ENCODE measurements at places on chromosomes 11 and 22. TPM values are rescaled to one million over a fixed set of nuclear protein-coding genes. Genes with fewer than 3 reads are reported as not detected.

- peak; percentile 63 for DNase-seq
These were observed 67.7 kb downstream of the TBC1D22A start for GRCh38 chr22:46829941-46830715.

- no peak for DNase-seq
These were observed 11.5 kb upstream of the ANO1 start for GRCh38 chr11:70066628-70067027.

DNA sequence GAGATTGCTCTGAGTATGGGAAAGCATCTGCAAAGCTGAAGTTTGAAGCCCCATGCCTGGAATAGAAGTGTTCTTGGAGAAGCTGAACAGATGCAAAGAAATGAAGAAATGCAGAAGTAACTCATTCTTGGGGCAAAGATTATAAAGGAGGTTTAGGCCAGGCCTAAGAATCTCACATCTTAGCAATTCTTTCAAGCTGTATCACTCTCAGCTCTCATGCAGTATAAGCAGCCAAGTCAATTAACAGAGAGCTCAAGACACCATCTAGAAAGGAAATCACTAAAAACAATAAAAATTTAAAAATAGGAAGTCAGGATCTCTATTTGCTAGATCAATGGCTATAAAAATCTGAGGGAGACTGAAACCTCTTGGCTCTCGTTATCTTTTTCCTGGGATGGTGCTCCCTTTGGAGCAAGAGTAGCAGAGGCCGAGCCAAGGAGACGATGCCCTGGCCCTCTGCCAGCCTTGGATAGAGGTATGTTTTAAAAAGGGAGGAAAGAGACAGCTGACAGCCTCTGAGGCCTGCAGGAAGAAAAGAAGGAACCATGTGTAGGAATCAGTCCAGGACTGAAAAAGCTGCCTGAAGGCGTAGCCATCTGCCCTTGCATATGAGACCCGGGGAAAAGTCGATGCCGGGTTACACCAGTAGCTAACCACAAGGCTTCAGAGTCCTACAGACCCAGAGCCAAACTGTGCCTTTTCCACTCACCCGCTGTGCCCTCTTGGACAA lies 229.8 kb downstream of the BLID start:
- peak; percentile 46 for DNase-seq

DNA sequence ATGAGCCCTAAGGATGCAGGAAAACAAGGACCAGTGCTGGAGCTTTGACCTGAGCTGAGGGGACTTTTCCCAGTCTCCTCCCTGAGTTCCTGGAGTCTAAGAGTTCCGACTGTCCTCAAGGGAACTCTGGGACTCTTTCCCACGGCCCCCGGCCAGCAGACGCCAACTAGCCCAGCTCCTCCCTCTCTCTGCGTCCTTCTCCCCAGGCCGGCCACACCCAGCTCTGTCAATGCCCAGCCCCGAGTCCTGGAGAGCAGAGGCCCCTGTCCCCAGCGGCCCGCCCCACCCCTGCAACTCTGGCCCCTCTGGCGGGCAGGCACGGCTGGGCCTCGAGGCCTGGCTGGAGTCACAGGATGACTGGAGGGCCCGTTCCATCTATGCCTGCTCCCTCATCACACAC lies 29.8 kb downstream of the NECTIN1 start:
- DNase-seq, result peak; percentile 92

GRCh38 chr11:81987829-81988472 lies 745.7 kb downstream of the FAM181B start:
- peak; percentile 55 for DNase-seq

GRCh38 chr11:79258576-79258975 lies 182.3 kb downstream of the TENM4 start:
- DNase-seq, result no peak

NPAS4 gene
- 0.09 TPM for total RNA-seq

- no peak for DNase-seq
These were observed 454.3 kb upstream of the KIRREL3 start for GRCh38 chr11:127454856-127455255.

LRRC56 gene
- total RNA-seq, result 0.36 TPM

RTN4RL2 gene
- 0.81 TPM for total RNA-seq

DNA sequence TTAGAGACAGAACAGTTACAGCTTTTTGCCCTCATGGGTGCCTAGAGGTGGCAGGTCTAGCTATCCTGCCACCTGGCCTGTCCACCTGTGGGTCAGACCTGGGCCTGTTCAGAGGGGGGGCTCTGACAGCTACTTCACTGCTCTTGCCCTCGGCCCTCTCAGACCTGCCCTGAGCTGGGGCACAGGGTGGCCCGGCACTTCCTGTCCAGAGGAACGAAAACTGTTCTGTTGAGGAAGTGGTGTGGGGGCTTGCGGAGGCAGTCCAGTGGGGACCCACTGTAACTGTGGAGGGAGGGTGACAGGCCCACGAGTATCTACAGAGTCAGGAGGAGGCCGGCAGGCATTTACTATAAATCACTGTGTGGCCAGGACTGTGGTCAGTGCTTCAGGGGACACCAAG lies 16.2 kb downstream of the TESMIN start:
- DNase-seq, result no peak

DNA sequence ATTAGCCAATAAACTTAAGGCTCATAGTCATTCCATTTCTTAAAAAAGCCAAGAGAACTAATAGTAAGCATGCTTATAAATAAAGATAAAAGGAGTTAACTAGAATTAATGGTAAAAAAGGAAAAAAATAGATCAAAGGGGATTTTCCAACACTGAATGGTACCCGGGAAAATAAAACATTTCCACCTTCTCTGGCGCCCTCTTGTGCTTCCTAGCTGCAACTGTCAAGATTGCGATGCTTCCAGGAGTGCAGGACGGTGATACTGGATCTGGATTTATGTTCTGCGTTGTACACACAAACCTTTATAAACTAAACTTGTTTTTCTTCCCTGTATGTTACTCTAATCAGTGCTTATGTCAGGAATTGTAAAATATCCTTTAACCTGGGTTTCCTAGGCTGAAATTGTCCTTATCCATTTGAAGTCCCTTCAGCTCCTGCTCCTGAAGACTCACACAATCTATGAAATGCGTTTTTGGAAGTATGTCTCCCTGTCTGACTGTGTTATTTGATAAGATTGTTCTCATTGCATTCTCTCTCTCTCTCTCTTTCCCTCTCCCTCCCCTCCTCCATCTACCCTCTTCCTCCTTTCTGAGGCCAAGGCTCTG lies 9.6 kb upstream of the HTATIP2 start:
- no peak for DNase-seq

SEPTIN3 gene
- 0.17 TPM for total RNA-seq

GRCh38 chr22:46806794-46807193 lies 44.3 kb downstream of the TBC1D22A start:
- no peak for DNase-seq

GRCh38 chr11:111555255-111555654 lies 14.7 kb downstream of the LAYN start:
- DNase-seq, result no peak

DNA sequence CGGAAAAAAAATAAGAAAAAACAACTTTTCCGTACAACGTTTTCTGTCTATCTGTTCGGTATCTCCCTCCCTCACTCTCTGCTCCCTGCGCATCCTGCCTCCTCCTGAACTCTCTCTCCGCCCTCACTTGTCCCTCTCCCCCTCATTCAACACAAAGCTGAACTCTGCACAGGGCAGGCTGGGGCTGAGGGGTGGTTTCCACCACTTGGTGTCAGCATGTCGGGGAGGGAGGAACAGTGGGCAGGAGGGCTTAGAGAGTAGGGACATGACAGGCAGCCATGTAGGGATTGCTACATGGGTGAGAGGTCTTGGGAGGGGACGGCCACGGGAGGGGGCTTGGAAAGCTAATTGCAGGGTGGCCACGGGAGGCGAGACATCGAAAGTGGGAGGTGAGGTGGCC lies 17.6 kb downstream of the SLC22A12 start:
- no peak for DNase-seq

INS gene
- total RNA-seq, result not detected

DNA sequence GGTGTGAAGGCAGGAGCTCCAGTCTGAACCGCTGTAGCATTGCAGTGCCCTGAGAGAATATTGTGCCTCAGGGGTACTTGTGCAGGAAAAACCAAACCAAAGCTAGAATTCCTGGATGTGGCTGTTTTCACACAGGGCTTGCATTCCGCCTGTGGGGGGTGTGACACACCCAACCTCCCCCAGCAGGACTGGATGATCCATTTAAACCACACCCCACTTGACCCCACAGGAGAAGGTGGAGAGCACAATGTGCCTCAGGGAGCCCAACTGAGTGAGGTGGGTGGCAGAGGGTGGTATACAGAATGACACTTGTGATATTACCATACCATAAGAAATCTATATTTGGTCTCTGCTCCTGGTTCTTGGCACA lies 66.9 kb upstream of the SLC22A12 start:
- no peak for DNase-seq

KCNJ4 gene
- 15.7 TPM for total RNA-seq

GRCh38 chr22:27258616-27259172 lies 542.9 kb downstream of the MN1 start:
- DNase-seq, result no peak

MUC15 gene
- not detected for total RNA-seq

SCGB1A1 gene
- total RNA-seq, result not detected

DNA sequence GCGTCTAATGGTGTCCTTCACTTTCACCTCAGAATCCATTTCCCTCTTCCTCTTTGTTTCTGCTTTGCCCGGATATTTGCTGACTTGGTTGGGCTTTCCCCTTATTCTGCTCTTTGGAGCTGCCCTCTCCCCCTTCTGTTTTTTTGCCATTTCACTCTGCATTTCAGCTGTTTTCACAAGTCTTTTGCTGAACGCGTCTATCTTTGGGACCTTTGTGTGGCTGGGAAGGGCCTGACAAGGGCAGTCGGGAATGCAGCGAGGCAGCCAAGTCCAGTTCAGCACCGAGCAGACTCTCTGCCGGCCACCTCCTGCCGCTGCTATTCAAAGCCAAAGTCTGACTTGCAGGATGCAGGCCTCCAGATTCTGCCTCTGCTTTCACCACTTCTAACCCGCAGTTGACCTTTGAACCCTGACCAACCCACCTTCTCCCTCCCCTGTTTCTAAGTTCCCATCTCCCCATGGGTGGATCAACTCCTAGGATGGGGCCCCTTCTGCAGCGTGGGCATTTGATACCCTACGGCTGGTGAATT lies 38.2 kb downstream of the FEZ1 start:
- DNase-seq, result peak; percentile 93

- DNase-seq, result peak; percentile 57
These were observed 25.0 kb upstream of the MYRF start for GRCh38 chr11:61727401-61727811.

GRCh38 chr22:50148991-50149721 lies 21.4 kb upstream of the PANX2 start:
- peak; percentile 74 for DNase-seq

DNA sequence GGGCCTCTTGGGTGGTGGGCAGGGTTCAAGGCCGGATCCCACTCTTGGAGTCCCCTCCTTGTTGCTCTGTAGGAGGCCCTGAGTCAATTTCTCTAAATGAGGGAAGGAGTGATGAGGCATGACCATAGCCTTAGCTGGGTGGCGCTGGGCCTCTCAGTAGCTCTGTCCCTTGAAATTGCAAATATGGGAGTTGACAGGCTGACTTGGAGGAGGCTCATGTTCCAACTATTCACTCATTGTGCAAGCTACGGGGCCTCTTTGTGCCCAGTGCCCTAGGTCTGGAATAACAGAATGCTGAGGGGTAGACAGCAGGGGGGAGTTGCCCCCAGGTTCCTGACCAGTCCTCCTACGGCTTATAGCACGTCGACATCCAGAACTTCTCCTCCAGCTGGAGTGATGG lies 8.0 kb downstream of the SELENOM start:
- DNase-seq, result no peak

MN1 gene
- total RNA-seq, result 12.2 TPM

CASP4 gene
- 16.5 TPM for total RNA-seq

RHOD gene
- 45.5 TPM for total RNA-seq

DNA sequence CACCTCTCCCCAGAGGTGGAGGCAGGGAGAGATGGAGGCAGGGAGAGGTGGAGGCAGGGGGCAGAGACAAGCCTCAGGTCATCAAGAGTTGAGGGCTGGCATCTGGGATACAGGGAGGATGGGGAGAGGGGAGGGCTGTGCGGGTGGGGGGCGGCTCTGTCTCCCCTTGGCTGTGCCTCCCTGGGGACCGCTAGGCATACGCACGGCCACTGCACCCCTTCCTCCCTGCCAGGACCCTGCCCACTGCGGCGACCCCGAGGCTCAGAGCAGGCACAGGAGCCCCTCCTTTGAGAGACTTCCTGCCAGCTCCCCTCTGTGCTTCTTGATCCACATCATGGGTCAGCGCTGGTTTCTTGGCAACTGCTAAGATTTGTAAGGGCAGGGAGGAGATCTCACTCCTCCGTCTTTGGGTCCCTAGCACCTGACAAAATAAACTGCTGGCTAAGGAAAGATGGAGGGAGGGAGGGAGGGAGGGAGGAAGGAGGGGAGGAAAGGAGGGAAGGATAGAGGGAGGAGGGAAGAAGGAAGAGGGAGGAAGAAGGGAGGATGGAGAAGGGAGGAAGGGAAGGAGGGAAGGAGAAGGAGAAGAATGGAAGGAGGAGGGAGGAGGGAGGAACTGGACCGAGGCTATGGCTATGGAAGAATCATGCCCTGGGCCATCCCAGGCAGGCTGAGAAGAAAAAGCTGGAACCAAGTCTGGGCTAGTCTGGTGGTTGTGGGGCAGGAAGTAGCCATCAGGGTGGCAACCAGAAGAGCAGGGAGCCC lies 18.5 kb downstream of the PRR33 start:
- peak; percentile 56 for DNase-seq

DNA sequence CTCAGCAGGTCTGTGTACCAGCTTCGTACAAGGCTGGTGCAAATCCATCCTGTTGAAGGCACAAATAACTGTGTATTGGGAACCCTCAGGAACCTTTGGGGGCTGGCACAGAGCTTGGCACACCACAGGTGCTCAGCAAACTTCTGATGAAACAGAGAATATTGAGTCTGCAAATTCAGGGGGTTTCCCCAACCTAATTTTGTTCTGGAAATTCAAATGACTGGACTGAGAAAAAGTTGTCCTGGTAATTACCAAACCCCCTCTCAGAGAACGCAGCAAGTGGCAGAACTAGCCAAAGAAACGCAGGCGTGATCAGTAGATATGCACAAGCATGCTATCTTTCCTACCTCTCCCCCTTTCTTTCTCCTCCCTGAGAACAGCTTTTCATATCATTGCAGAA lies 47.6 kb downstream of the LIF start:
- DNase-seq, result no peak

DNA sequence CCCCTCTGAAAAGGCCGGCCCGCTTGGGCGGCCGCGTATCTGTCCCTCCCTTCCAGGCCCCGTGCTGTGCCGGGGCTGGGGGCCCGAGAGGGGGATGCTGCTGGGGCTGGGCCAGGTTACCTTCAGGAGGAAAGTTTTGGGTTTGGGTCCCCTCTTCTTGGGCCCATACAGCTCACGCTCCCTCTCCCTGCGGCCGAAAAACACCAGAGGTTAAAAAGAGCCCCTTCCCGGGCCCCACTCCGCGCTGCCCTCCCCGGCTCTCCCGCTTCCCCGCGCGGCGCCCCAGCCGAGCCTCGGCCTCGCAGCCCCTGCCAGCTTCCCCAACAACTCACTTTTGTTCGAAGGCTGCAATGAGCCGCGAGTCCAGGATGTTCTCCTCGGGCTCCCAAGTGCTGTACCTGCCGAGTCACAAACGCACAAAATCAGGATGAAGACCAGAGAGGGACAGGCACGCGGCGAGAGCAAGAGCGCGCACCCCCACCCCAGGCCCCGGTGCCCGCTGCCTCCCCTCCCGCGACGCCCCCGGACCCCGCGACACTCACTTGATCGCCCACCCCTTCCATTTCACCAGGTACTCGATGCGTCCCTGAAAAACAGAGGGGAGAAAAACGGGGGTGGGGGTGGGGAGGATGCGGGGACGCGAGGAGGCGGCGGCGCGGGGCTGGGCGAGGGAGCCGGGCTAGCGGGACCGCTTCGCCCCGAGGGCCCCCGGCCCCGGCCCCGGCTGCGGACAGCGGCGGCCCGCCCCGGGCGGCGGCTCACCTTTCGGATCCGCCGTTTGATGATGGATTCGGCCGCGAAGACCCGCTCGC lies 450 bp downstream of the CBX6 start:
- peak; percentile 64 for DNase-seq

MRGPRE gene
- 0.43 TPM for total RNA-seq

GRCh38 chr11:90252053-90252452 lies 29.2 kb upstream of the CHORDC1 start:
- DNase-seq, result no peak
